ENCODE measurements at places on chromosomes 4 and X. TPM values are rescaled to one million over a fixed set of nuclear protein-coding genes. Genes with fewer than 3 reads are reported as not detected.

Gene PLP1
- total RNA-seq: 29.5 TPM

Gene FAM9C
- 0.07 TPM for total RNA-seq

Gene EXOC1L
- not detected for total RNA-seq

Gene PRR32
- not detected for total RNA-seq

Gene TMPRSS11A
- not detected for total RNA-seq

Gene AKAP14
- 1.6 TPM for total RNA-seq

GRCh38 chr4:1772853-1773538 lies 20.1 kb upstream of the FGFR3 start:
- no peak overlapping the region for H3K27ac ChIP-seq
- H3K4me1 ChIP-seq: peaks cover 14% of the 10 kb centered on the region
- no peaks in the 10 kb centered on the region for H3K36me3 ChIP-seq
- peaks cover 4% of the 10 kb centered on the region for H3K27me3 ChIP-seq

GRCh38 chr4:156686120-156686519 lies 285.5 kb downstream of the PDGFC start:
- H3K36me3 ChIP-seq: no peaks in the 10 kb centered on the region
- H3K27ac ChIP-seq: no peak overlapping the region
- no peak overlapping the region for H3K4me3 ChIP-seq

- H3K4me3 ChIP-seq: no peak overlapping the region
- H3K27ac ChIP-seq: no peak overlapping the region
- no peaks in the 10 kb centered on the region for H3K36me3 ChIP-seq
- H3K4me1 ChIP-seq: peaks cover 14% of the 10 kb centered on the region
Measured at GRCh38 chr4:26525136-26525770, 35.0 kb upstream of the CCKAR start.

DNA sequence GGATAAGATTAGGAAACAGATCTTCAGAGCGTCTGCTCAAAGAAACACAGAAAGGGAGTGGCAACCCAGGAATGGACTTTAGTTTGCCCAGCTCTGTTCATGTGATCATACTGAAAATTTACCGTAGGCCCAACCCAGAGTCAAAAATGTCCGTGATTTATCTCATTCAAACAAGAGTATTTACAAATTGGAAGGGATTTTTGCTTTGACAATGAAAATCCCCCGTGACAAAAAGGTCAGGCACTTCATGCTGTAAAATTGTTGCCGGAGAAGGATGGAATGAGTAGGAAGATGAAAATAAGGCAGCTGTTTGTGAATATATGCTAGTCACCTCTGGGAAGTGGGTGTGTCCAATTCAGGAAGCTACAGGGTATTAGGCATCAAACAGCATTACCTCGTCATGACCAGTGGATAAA lies 1.2 kb downstream of the SULT1B1 start:
- H3K36me3 ChIP-seq: peaks cover 8% of the 10 kb centered on the region
- no peaks in the 10 kb centered on the region for H3K27me3 ChIP-seq
- H3K4me3 ChIP-seq: no peak overlapping the region
- no peak overlapping the region for H3K27ac ChIP-seq

DNA sequence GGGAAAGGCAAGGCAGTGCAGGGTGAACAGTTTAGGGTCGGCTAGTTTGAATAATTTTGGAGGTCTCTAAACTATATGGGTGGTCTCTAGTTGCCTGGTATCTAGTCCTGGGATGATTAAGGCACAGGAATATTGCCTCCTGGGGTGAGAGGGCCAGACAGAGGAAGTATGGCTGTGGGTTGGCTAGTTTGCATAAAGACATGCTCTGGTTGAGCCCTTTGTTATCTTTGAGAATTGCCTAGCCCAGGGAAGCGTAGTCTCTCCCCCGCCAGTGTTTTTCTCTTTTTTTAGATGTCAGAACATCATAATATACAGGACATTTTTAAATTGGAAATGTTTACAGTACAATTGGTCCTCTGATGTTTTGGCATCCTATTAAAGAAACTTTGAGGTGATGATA lies 163.5 kb downstream of the PWWP3B start:
- H3K27me3 ChIP-seq: peaks cover 35% of the 10 kb centered on the region
- DNase-seq: no peak
- H3K27ac ChIP-seq: no peak overlapping the region
- no peaks in the 10 kb centered on the region for H3K36me3 ChIP-seq

DNA sequence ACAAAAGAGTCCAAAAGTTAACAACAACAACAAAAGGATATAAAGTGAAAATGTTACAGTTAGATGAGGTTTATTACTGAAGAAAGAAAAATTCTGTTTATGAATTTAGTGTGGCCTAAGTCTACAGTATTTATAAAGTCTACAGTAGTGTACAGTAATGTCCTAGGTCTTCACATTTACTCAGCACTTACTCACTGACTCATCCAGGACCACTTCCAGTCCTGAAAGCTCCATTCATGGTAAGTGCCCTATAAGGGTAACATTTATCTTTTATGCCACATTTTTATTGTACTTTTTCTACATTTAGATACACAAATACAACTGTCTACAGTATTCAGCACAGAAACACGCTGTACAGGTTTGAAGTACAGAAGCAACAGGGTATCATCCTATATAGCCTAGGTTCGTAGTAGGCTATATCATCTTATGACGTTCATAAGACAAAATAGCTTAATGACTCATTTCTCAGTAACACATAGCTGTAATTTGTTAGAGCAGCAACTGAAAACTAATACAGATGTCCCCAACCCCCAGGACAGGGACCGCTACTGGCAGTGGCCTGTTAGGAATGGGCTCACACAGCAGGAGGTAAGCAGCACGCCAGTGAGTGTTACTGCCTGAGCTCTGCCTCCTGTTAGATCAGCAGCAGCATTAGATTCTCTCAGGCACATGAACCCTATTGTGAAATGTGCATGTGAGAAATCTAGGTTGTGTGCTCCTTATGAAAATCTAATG lies 61.3 kb downstream of the CENPC start:
- H3K27ac ChIP-seq: no peak overlapping the region
- H3K4me3 ChIP-seq: no peak overlapping the region
- H3K36me3 ChIP-seq: peaks cover 4% of the 10 kb centered on the region
- DNase-seq: peak; percentile 28
- no peaks in the 10 kb centered on the region for H3K27me3 ChIP-seq

- no peaks in the 10 kb centered on the region for H3K36me3 ChIP-seq
- no peak overlapping the region for H3K27ac ChIP-seq
- no peak overlapping the region for H3K4me3 ChIP-seq
- no peaks in the 10 kb centered on the region for H3K27me3 ChIP-seq
- DNase-seq: no peak
Measured at GRCh38 chr4:26839016-26839415, 21.6 kb upstream of the STIM2 start.

- no peak overlapping the region for H3K4me3 ChIP-seq
- H3K27ac ChIP-seq: no peak overlapping the region
- H3K27me3 ChIP-seq: no peaks in the 10 kb centered on the region
- no peak for DNase-seq
- H3K4me1 ChIP-seq: peaks cover 5% of the 10 kb centered on the region
Measured at GRCh38 chrX:119502727-119503483, 34.7 kb downstream of the SLC25A5 start.

DNA sequence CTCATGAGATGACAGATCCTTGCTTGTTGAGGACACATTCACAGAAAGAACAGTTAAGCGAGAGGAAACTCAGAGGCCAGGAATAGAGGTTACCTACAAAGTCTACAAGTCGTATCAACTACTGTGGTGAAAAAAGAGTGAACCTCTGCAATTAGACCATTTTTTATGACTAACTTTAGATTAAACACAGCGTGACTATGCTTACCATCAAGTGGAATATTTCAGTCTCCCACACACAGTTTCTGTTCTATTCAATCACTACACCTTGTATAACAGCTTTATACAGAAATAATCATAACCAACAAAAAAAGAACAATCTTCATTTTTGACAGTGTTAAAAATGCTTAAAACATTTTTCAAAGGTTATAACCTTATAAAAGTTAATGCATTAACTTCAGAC lies 46.6 kb downstream of the ADAMTS3 start:
- peaks cover 24% of the 10 kb centered on the region for H3K36me3 ChIP-seq
- H3K4me3 ChIP-seq: no peak overlapping the region

- no peak for DNase-seq
- no peaks in the 10 kb centered on the region for H3K27me3 ChIP-seq
- 0 out of 2 replicates have a peak, but pooled peaks cover 2% of the 10 kb centered on the region for H3K4me1 ChIP-seq
- no peak overlapping the region for H3K4me3 ChIP-seq
Measured at GRCh38 chr4:182010876-182011275, 232.3 kb upstream of the TENM3 start.

GRCh38 chr4:164508771-164509170 lies 245.2 kb upstream of the SMIM31 start:
- no peak overlapping the region for H3K4me3 ChIP-seq
- no peaks in the 10 kb centered on the region for H3K27me3 ChIP-seq
- H3K4me1 ChIP-seq: peaks cover 6% of the 10 kb centered on the region
- no peaks in the 10 kb centered on the region for H3K36me3 ChIP-seq
- no peak overlapping the region for H3K27ac ChIP-seq

- no peaks in the 10 kb centered on the region for H3K36me3 ChIP-seq
- H3K4me3 ChIP-seq: no peak overlapping the region
- no peak for DNase-seq
- no peak overlapping the region for H3K27ac ChIP-seq
- H3K4me1 ChIP-seq: peaks cover 28% of the 10 kb centered on the region
Measured at GRCh38 chr4:71232056-71232430, 106.8 kb upstream of the SLC4A4 start.

GRCh38 chr4:41701983-41702382 lies 46.5 kb downstream of the PHOX2B start:
- no peaks in the 10 kb centered on the region for H3K4me1 ChIP-seq
- H3K27me3 ChIP-seq: peaks cover 29% of the 10 kb centered on the region
- no peak overlapping the region for H3K27ac ChIP-seq
- no peak for DNase-seq
- no peak overlapping the region for H3K4me3 ChIP-seq

GRCh38 chr4:15400226-15400625 lies 27.6 kb upstream of the C1QTNF7 start:
- no peak overlapping the region for H3K4me3 ChIP-seq
- no peaks in the 10 kb centered on the region for H3K27me3 ChIP-seq
- H3K4me1 ChIP-seq: peaks cover 26% of the 10 kb centered on the region
- H3K36me3 ChIP-seq: no peaks in the 10 kb centered on the region
- DNase-seq: no peak

GRCh38 chrX:17065100-17065499 lies 118.6 kb downstream of the REPS2 start:
- H3K36me3 ChIP-seq: no peaks in the 10 kb centered on the region
- no peak overlapping the region for H3K4me3 ChIP-seq
- no peak for DNase-seq
- H3K27ac ChIP-seq: no peak overlapping the region

DNA sequence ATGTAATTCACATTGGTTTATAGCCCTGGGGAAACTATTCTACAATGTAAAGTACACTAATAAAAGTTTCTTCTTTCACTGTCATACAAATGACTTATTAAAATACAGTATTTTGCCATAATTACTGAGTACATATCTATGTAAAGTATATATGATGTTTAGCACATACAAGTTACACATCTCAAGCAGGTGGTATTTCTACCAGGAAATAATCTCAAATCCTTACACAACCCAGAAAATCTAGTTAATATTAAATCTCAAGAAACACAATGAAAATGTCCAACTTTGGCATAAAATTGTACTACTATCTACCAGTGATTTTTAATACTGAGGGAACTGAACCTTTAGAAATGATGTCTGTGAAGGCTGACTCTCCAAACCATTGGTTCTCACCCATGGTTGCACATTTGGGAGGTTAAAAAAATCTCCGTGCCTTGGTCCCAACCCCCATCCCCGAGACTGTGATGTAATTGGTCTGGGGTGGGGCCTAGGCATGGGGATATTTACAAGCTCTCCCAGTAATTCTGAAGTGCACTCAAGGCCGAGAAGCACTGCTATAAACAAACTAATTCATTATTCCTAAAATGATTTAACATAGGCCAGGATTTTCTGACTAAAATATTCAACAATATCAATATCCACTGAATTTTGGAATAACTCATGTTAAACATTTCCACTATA lies 27.6 kb downstream of the MAP3K15 start:
- no peaks in the 10 kb centered on the region for H3K36me3 ChIP-seq
- no peaks in the 10 kb centered on the region for H3K27me3 ChIP-seq
- no peak overlapping the region for H3K4me3 ChIP-seq
- no peak overlapping the region for H3K27ac ChIP-seq
- DNase-seq: no peak

GRCh38 chr4:69750346-69750745 lies 10.1 kb downstream of the SULT1B1 start:
- H3K4me1 ChIP-seq: no peaks in the 10 kb centered on the region
- no peak overlapping the region for H3K27ac ChIP-seq
- no peaks in the 10 kb centered on the region for H3K27me3 ChIP-seq
- H3K36me3 ChIP-seq: no peaks in the 10 kb centered on the region

Measured in WTC11 (cell line).